ENCODE measurements at places on chromosomes 6 and 20. TPM values are rescaled to one million over a fixed set of nuclear protein-coding genes. Genes with fewer than 3 reads are reported as not detected.

Gene VWA7
- not detected for total RNA-seq

Gene ZNF831
- total RNA-seq: not detected

Gene MLIP
- 4.3 TPM for total RNA-seq

Gene COL10A1
- total RNA-seq: 1.4 TPM

Gene EYA4
- total RNA-seq: 13.0 TPM

All from LHCN-M2 (cell line).